ENCODE measurements at places on chromosomes 11 and 22.

- H3K4me3 ChIP-seq = no peak overlapping the region
- no peaks in the 10 kb centered on the region for H3K36me3 ChIP-seq
- no peak for DNase-seq
- peak overlapping the region; percentile 38 for H3K27ac ChIP-seq
Observed at GRCh38 chr22:44409974-44410316, 88.1 kb downstream of the RTL6 start.

GRCh38 chr11:35150454-35150853, 11.5 kb downstream of the CD44 start:
- H3K4me3 ChIP-seq = peak overlapping the region; percentile 5
- H3K27me3 ChIP-seq = no peaks in the 10 kb centered on the region
- DNase-seq = no peak
- peak overlapping the region; percentile 83 for H3K27ac ChIP-seq
- peaks cover 83% of the 10 kb centered on the region for H3K4me1 ChIP-seq
- H3K36me3 ChIP-seq = peaks cover 99% of the 10 kb centered on the region

DNA sequence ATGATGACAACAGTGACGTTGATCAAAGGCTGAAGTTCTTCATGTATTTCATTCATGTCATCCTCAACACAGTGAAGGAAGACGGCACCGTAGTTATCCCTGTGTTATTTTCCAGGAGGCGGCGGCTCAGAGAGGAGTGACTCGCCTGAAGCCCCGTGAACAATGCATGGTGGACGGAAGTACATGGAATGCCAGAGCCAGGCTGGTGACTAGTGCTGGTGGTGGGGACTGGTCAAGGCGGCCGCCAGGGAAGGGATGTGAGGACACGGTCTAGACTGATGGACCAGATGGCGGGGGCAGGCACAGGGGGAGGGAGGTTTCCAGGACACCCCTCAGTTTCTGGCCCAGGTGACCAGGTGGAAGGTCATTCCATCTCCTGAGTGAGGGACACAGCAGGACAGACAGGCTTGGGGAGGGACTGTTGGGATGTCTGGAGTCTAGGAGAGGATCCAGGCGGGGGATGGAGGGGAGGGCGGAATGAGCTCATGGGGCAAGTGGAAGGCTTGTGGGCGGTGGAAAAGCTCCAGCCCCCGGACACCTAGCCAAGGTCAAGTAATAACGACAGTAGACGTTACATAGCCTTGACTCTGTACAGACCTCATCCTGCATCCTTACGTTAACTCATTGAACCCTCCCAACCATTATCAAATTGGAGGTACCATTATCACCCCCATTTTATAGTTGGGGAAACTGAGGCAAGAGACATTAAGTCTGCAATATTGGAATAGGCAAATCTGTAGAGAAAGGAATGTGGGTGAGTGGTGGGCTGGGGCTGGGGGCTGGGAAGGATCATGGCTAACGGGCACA, 16.0 kb upstream of the PICK1 start:
- no peaks in the 10 kb centered on the region for H3K4me1 ChIP-seq
- H3K36me3 ChIP-seq = no peaks in the 10 kb centered on the region
- peaks cover 16% of the 10 kb centered on the region for H3K27me3 ChIP-seq
- DNase-seq = no peak
- no peak overlapping the region for H3K27ac ChIP-seq

- H3K4me3 ChIP-seq = peak overlapping the region; percentile 91
- DNase-seq = peak; percentile 61
- peaks cover 31% of the 10 kb centered on the region for H3K36me3 ChIP-seq
Observed at GRCh38 chr11:795634-796564, 2.2 kb downstream of the SLC25A22 start.

DNA sequence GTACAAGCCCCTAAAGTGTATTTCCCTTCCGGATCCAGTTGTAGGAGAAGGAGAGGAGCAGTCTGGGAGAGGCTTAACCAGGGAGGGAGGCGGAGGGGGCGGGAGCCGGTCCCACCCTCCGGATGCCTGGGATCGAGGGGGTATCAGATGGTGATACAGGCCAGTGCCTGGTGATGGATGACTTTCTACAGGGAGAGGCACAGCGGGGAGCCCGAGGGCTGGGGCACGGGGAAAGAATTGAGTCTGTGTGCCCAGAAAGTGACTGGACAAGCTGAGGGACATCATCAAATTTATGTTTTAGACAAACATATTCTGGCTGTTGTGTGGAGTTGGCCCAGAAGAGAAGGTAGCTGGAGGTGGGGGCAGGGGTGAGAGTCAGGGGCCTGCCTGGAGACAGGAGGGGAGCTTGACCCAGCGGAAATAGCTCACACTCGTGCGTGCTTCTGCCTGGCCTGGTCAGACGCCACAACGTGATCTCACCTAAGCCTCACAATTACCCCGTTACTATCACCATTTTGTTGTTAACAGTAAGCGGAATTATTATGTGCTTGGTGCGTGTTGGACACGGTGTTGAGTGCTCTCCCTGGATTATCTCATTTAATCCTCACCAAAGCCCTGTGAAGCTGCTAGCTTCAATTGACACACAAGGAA, 42.4 kb downstream of the AMPD3 start:
- no peak overlapping the region for H3K4me3 ChIP-seq
- DNase-seq = no peak
- H3K27me3 ChIP-seq = no peaks in the 10 kb centered on the region
- peaks cover 42% of the 10 kb centered on the region for H3K36me3 ChIP-seq

- no peak for DNase-seq
- no peak overlapping the region for H3K27ac ChIP-seq
- H3K4me3 ChIP-seq = no peak overlapping the region
- peaks cover 16% of the 10 kb centered on the region for H3K4me1 ChIP-seq
Observed at GRCh38 chr22:30433773-30434172, 8.2 kb downstream of the MTFP1 start.

- H3K36me3 ChIP-seq = peaks cover 5% of the 10 kb centered on the region
- H3K4me3 ChIP-seq = no peak overlapping the region
- H3K27ac ChIP-seq = no peak overlapping the region
- peaks cover 93% of the 10 kb centered on the region for H3K27me3 ChIP-seq
Observed at GRCh38 chr11:66415423-66415822, 5.4 kb upstream of the NPAS4 start.

DNA sequence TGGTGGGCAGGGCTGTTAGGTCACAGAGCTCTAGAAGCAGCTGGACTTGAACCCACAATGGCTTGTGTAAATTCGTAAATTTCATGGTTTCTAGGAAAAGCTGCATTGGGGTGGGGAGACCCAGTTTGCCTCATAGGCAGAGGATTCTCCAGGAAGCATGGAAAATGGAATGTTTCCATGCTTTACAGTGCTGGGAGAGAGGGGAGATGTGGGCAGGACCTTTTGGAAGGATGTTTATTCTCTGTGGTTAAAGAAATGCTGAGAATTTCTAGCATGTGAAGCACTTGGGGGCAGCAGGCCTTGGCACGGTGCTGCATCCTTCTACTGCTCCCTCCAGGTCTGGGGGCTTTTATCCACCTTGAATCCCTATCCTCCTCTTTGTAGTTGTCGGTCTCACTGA, 46.3 kb downstream of the TRAF6 start:
- H3K27ac ChIP-seq = peak overlapping the region; percentile 80
- peaks cover 53% of the 10 kb centered on the region for H3K4me1 ChIP-seq
- DNase-seq = no peak

DNA sequence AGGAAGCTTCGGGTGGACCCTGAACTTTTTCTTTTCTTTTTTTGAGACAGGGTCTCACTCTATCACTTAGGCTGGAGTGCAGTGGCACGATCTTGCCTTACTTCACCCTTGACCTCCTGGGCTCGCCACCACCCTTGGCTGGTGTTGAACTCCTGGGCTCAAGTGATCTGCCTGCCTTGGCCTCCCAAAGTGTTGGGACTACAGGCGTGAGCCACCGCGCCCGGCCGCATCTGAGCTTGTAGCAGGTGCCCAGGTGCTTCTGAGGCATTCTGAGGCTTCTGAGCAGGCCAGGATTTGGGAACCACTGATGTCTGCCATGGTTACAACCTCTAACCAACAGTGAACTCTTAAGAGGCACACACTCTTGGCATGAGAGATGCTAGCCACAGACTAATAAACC, 5.1 kb downstream of the USP35 start:
- H3K4me3 ChIP-seq = no peak overlapping the region
- DNase-seq = no peak
- no peaks in the 10 kb centered on the region for H3K27me3 ChIP-seq
- peaks cover 6% of the 10 kb centered on the region for H3K36me3 ChIP-seq
- peaks cover 30% of the 10 kb centered on the region for H3K4me1 ChIP-seq
- peak overlapping the region; percentile 69 for H3K27ac ChIP-seq

DNA sequence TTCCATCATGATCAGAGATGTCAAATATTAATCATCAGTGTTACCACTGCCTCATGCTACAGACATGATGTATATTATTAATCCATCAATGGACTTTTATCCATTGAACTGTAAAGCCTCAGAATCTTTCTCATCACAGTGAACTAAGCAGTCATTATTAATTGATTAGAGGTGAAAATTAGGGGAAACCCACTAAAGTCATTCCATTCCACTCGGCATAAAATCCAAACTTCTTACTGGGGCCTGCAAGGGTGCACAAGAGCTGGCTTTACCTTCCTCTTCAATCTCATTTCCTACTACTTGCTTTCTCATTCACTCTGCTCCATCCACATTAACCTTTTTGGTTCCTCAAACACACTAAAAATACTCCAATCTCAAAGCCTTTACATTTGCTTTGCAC, 7.9 kb upstream of the CD44 start:
- no peak for DNase-seq
- H3K4me1 ChIP-seq = peaks cover 13% of the 10 kb centered on the region
- no peaks in the 10 kb centered on the region for H3K27me3 ChIP-seq
- H3K36me3 ChIP-seq = peaks cover 5% of the 10 kb centered on the region
- H3K4me3 ChIP-seq = no peak overlapping the region
- H3K27ac ChIP-seq = no peak overlapping the region

DNA sequence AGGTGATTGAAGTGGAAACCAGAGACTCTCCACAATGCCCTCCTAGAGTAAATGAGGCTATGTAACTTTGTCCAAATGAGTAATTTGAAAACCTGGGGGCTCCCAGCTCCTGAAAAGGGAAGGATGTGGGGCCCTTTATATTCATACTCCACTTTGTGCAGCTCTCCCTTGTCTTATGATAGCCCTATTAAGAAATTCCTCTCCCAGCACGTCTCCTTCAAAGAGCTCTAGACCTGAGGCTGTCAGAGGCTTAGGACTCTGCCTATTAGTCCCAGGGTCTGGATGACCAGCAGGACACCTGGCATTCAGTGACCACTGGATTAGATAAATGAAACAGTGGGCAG, 2.1 kb downstream of the SLC43A1 start:
- H3K27me3 ChIP-seq = no peaks in the 10 kb centered on the region
- H3K4me1 ChIP-seq = peaks cover 26% of the 10 kb centered on the region
- H3K36me3 ChIP-seq = peaks cover 2% of the 10 kb centered on the region
- H3K27ac ChIP-seq = peak overlapping the region; percentile 68

- no peak overlapping the region for H3K4me3 ChIP-seq
- H3K36me3 ChIP-seq = no peaks in the 10 kb centered on the region
- no peaks in the 10 kb centered on the region for H3K27me3 ChIP-seq
- peak overlapping the region; percentile 94 for H3K27ac ChIP-seq
- no peak for DNase-seq
Observed at GRCh38 chr11:60447846-60448245, 7.8 kb upstream of the MS4A1 start.

DNA sequence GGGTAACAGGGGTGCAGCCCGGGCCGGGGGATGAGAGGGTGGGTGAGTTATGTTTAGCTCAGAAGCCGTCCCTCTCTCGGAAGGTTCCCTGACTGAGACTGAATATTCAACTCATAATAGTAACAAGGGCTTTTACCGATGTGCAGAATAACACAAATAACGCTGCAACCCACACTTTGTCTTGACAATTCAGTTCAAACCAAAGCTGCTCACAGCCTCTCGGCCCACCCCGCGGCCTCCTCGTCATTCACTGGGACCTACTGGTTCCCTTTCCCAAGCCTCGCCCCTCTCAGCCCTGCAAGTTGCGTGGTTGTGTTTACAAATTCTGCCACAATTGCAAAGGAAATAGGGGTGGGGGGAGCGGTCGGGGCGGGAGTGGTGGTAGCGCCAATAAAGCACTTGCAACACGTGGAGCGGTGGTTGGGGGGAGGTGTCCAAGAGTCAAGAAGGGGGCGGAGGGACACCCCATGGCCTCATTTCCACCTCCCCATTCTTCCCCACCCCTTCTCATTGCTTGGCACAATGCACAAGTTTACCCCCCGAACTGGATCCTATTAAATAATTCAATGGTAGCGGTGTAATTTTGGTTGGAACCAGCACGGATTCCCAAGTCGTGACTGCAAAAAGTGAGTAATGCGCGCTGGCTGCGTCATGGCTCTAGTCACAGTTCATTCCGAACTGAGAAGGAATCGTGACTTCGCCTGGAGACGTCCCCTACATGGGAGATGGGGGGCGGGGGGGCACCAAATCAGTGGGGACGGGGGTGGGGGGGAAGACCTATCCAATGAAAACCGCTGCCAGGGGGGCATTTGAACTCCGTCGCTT, 102.0 kb upstream of the HSD17B12 start:
- peaks cover 99% of the 10 kb centered on the region for H3K27me3 ChIP-seq
- H3K4me3 ChIP-seq = peak overlapping the region; percentile 78

DNA sequence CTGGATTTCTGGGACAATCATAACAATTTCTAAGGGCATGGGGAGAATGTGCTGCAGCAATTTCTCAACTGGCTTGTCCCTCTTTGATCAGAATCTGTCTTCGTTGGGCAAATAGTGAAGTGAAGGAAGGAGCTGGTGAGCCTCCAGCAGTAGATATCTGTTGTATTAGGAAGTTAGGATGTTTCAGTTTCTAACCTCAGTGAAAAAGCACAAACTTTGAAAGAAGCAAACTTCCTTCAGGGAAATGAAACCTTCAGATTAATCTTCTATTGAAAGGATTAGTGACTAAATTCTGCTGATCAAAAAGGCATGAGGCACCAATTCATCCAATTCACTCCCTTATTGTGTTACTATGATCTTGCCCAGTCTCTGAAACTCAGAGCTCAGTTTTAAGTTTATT, 24.3 kb downstream of the LMO2 start:
- H3K4me1 ChIP-seq = peaks cover 8% of the 10 kb centered on the region
- H3K36me3 ChIP-seq = no peaks in the 10 kb centered on the region
- no peak overlapping the region for H3K4me3 ChIP-seq

DNA sequence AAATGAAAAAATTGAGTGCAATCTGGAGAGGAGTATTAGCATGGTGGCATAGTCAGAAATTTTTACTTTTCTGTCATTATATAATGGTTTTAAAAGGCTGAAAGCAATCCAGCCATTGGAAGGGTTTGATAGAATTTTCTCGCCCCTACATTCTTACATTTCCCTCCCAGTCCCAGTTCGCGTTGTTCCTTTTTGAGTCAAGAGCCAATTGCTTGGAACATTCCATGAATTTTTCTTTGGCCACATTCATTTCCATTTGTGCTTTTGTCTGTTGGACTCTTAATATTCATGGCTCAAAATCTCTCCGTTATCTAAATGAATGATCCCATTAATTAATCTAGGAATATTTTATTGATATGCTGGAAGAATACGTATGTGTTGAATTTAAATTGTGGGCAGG, 66.0 kb downstream of the GRK3 start:
- H3K27me3 ChIP-seq = peaks cover 9% of the 10 kb centered on the region
- H3K4me3 ChIP-seq = no peak overlapping the region
- no peak for DNase-seq
- H3K4me1 ChIP-seq = no peaks in the 10 kb centered on the region
- H3K36me3 ChIP-seq = no peaks in the 10 kb centered on the region
- no peak overlapping the region for H3K27ac ChIP-seq

- no peaks in the 10 kb centered on the region for H3K36me3 ChIP-seq
- H3K27ac ChIP-seq = no peak overlapping the region
- DNase-seq = no peak
- no peaks in the 10 kb centered on the region for H3K27me3 ChIP-seq
- H3K4me3 ChIP-seq = no peak overlapping the region
Observed at GRCh38 chr22:33746501-33746928, 173.8 kb downstream of the LARGE1 start.

- no peak overlapping the region for H3K27ac ChIP-seq
- no peaks in the 10 kb centered on the region for H3K36me3 ChIP-seq
- peaks cover 5% of the 10 kb centered on the region for H3K4me1 ChIP-seq
- no peaks in the 10 kb centered on the region for H3K27me3 ChIP-seq
Observed at GRCh38 chr11:110375351-110375750, 54.4 kb upstream of the FDX1 start.
